ENCODE measurements at places on chromosomes 2 and 18. TPM values are rescaled to one million over a fixed set of nuclear protein-coding genes. Genes with fewer than 3 reads are reported as not detected.
A peak's percentile ranks its signal among the peaks of the same experiment; 100 is the strongest.

DNA sequence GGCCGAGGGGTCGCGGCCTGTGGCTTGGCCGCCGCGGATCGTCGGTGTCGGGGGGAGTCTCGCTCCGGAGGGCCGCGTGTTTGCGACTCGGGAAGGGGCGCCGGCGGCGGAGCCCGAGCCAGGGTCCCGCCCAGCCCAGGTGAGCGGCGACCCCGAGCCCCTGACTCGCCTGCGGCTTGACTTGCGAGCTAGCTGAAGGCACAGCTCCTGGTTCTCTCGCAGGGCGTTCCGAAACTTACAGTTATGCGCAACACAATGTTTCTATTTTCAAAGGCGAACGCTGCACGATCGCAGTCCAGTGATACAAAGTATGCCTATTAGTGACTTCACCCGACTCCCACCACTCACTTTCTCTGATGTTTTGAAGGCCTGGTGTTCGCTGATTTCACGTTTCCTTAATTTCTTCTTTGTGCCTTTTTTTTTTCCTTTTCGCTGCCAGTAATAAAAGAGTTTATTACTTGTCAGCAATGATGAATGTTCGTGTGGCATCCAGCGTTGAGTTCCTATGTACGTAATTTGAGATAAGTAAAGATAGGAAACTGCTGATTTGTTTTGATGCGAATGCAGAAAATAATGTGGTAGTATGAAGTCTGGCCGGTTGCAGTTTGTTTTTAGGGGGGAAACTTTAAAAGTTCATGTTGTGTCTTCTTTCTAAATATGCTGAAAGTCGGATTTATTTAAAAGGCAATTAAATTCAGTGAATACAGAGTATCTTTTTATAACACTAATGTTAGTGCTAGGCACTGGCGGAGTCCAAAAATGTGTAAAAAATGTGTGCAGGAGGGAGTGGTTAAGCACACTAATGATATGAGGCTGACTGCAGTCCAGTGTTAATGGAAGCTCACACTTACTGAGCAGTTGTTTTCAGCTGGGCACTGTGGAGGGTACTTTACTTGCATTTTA lies 706 bp downstream of the UBXN2A start:
- DNase-seq: peak; percentile 44

- DNase-seq: no peak
Observed at GRCh38 chr2:112879491-112880041, 31.4 kb upstream of the IL37 start.

GRCh38 chr2:209389171-209389618 lies 34.7 kb upstream of the MAP2 start:
- DNase-seq: no peak

GRCh38 chr2:138811431-138811830 lies 31.2 kb upstream of the NXPH2 start:
- DNase-seq: no peak

- DNase-seq: no peak
Observed at GRCh38 chr2:104703669-104704068, 150.2 kb upstream of the POU3F3 start.

GRCh38 chr18:57621246-57621604 lies 411 bp downstream of the NARS1 start:
- no peak for DNase-seq

DNA sequence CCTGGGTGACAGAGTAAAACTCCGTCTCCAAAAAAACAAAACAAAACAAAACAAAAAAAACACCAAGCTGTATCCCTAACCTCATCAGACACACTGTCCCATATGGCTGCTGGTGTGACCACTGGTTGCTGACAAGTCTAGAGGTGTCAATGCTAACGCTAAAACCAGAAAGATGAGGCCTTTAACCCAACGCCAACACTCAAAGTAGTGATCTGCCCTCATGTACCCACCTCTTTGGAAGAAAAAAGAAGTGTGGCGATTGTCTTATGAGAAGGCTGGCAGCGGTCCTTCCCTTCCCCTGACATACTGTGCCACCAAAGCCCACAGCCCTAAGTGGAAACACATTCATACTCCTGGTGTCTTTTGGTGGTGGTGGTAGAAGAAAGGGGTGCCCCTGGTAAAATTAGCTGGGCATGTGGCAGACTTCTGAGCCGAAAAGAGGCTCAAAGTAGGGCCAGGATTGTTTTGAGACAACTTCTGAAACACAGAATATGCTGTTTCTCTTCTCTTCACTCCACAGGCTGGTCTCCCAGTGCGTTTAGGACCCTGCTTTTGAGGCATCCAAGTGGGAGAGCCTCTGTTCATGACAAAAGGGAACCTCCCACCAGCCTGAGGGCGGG lies 9.8 kb downstream of the SERTAD2 start:
- no peak for DNase-seq

DNA sequence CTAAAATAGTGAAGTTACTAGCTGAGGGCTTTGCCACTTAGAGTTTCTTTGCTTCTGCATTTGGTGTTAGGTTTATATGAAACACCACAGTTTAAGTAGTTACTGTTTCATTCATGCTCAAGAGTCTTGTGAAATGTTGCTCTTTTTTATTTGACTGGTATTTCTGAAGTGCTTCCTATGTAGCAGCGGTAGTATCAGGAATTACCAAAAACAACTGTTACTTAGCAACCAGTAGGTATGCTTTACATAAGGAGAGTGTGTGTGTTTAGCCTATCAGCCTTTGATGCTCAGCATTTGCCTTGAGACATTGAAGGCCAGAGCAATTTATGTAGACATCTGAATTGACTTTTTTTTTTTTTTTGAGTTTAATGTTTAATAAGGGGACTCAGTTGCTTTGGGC lies 3.6 kb downstream of the DIS3L2 start:
- DNase-seq: no peak

- peak; percentile 71 for DNase-seq
Observed at GRCh38 chr2:218962859-218963492, 3.5 kb downstream of the CDK5R2 start.

GRCh38 chr2:211986313-211986712 lies 552.3 kb downstream of the ERBB4 start:
- no peak for DNase-seq

DNA sequence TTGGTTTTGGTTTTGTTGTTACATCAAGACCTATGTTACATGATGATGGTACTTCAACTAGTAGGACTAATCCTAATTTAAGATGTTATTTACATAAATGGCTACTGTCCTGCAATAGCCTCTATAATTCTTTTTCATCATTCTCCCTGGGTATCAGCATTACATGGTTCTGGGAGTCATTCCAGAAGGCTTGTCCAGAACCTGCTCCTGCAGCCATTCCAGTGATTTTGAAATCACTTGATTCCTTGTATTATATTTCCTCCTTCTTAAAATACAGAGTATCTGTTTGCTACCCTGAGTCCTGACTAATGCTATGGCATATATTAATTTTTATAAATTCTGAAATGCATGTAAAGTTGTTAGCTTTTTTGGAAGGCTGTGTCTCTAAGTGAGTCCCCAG lies 400.5 kb upstream of the MEIS1 start:
- DNase-seq: no peak

- DNase-seq: peak; percentile 88
Observed at GRCh38 chr18:12934454-12935071, 13.2 kb upstream of the SEH1L start.

DNA sequence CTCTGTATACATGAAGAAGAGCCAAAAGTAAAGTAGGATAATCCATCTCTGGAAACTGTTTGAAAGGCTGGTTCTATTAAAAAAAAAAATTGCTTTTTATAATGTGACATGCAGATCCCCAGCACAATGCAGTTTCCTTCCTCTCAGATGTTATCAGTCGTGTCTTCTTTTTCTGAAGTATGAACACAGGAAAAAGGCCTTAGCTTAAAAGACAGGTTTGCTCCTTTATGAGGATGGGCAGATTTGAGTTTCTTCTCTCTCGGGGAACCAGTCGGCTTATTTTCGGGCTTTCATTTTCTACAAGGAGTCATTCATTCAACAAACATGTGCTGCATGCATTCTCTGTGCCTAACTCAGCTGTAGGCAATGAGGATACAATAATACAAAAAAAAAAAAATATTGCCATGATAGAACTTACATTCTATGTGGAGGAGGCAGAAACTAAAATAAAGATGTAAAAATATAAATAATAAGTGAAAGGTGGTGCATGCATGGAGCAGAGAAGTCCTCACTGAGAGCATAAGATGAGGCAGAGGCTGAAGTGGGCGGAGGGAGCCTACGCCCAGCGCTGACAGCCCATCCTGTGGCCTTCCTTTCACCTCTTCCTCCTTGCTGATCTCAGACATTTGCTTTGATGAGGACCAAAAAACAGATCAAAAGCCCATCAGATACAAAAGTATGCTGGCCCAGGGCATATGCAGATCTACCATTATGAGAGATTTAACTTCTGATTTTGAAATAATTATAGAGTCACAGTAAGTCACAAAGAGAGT lies at the start of gene CD226:
Gene CD226, minus strand, starts transcription at position 513 of the 773 bp plus-strand sequence. Its CDS starts 467 bp downstream, at position 46.
- no peak for DNase-seq

The ATP8B1 gene
- total RNA-seq: 18.5 TPM

The NT5C1B gene
- not detected for total RNA-seq

The TMEM17 gene
- total RNA-seq: 2.3 TPM
